ENCODE measurements at places on chromosomes 11 and 22.

DNA sequence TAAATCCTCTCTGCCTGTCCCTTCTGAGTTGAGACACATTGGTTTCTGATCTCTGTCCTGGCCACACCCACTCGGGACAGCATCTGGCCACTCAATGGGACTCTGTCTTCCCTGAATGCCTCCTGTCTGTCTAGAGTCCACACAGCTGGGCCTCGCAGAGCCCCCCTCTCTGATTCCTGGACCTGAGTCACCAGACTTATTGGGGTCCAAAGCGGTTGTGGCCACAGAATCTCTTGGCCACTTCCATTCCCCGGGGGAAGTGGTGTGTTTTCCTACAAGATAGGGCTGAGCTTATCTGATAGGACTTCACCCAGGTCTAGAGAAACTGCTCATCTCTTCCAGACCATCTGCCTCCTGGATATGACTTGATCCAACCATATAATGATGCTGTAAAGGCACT is 57.4 kb upstream of the WNT11 start:
- no peak for DNase-seq

GRCh38 chr11:1871531-1871930 is 18.6 kb downstream of the LSP1 start:
- no peak for DNase-seq

DNA sequence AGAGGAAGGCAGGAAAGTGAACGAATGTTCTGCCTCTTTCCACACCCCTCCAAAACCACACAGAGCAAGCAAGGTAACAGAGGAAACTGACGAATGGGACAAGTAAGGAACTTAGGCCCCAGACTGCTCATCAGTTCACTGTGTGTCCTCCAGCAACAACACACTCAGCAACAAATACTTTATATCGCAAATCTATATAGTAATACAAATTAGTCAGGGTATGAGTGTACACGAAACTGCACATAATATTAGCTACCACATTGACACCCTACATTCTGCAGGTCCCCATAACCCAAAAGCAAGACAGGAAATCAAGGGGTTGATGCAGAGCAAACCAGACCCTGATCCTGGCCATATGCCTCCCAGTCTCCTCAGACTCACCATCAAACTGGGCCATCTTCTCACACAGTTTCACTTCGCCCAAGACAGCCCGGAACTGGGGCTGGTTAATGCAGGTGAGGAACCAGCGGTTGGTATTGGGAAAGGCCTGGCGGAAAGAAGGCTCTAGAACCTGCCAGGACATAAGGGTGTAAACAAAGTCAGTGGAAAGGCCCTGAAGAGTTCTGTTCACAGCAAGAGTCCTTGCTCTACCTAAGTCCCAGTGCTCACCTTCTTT is 6.6 kb downstream of the EEF1G start:
- DNase-seq = no peak

DNA sequence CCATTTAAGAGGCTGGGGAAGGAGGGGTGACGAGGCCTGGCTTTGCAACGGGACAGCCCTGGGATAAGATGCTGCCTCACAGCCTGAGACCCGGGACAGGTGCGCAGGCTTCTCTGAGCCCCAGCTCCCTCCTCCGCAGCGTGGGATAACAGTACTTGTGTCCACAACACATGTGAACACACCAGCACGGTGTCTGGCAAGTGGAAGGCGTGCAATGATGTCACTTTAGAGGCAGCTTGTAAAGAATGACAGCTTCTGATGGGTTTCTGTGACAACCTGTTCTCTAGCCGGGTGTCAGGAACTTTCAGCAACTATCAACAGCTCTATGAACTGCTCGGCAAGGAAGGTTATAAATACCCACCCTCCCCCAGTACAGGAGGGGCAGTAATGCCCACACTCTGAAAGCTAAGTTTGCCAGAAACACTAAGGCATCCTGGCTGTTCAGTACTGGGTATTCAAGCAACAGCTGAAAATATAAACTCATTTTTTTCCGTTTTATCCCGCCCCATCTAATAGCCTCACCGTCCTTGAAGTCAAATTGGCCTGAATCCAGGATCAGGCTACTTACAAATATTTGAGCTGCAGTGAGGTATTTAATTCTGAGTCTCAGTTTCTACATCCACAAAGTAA is 59.7 kb downstream of the MYH9 start:
- DNase-seq = no peak

- DNase-seq = no peak
Measured at GRCh38 chr11:68966894-68967780, 13.6 kb downstream of the MRGPRD start.

- DNase-seq = no peak
Measured at GRCh38 chr11:31997955-31998354, 92.9 kb upstream of the RCN1 start.

- DNase-seq = no peak
Measured at GRCh38 chr11:119188067-119188466, 2.8 kb downstream of the NHERF4 start.

GRCh38 chr11:68036717-68037239 is 2.0 kb upstream of the TCIRG1 start:
- DNase-seq = no peak

DNA sequence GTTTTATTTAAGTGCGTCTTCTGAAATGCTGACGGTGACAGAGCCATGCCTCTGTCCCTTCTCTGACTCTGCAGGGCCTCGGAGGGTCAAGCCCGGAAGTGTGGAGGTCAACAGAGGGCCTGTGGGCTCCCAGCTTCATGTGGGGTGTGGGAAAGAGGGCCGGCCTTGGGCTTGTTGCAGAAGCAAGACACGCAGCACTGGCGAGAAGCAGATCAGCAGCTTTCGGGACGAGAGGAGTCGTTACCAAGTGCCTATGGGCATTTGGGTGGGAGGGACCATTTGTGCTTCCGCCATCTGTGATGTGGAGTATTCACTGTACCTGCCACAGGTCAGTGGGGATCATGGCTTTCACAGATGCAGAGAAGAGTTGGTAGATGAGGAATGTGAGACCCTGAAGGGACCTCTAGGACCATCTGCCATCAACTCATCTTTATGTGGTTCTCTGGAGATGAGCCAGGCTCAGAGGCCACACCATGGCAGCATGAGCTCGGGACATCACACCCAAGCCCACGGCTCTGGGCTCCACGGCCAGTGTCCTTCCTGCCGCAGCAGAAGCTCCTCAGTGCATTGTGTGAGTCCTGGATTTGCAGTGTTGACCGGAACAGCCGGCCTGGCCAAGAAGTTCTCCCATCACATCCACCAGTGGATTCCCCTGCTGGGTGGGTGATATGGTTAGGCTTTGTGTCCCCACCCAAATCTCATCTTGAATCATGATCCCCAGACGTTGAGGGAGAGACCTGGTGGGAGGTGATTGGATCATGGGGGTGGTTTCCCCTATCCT is 590.7 kb downstream of the TBC1D22A start:
- no peak for DNase-seq

DNA sequence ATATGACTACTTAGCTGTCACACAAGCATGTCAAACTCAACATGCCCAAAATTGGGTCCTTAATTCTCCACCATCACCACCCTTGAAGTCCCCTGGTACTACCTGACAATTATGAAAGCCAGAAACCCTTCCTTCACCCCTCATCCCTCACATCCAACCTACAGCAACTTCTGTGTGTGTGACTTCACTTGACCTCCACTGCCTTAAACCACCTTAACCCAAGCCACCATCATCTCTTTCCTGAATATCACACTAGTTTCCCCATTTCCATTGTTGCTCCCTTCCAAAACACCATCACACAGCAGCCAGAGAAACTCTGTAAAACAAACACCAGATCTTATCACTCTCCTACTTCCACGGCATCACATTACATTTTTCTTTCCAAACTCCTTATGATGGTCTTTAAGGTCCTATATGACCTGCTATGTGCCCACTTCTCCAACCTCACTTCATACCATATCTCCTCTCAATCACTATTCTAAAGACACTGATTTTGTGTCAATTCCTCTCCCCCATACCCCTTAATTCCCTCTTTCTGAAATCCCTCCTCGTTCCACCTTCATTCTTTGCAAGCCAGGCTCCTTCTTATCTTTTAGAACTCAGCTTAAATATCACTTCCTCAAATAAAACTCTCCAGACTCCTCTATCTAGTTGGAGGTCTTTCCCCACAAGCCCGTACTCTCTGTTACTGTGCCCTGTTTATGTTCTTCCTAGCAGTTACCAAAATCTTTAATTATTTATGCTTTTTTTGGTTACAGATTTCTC is 124.9 kb downstream of the RBFOX2 start:
- no peak for DNase-seq

GRCh38 chr11:43234881-43235280 is 76.9 kb upstream of the API5 start:
- DNase-seq = no peak

GRCh38 chr11:69908511-69909220 is 89.5 kb upstream of the FGF3 start:
- no peak for DNase-seq

- no peak for DNase-seq
Measured at GRCh38 chr22:41576877-41577276, 12.8 kb downstream of the PMM1 start.

GRCh38 chr22:30873086-30873650 is 95.4 kb downstream of the MORC2 start:
- DNase-seq = no peak
